Thoracic aorta (tissue), 2 donors: ENCODE measurements at places on chromosomes 5 and 9.

DNA sequence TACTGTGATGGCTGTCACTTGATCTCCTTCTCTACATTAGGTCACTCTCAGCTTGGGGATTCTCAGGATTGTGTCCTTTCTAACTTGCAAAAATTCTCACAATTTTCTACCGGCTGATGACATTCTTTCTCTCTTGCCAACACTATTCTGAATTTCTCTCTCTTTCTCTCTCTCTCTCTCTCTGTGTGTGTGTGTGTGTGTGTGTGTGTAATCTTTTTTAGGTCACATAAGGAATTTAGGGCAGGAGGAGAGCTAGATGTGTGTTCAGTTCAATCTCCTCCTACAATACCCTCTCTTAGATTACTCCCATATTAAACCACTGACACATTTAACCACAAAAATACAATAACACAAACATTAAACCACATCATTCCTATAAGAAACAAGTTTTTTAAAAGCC lies 242.3 kb upstream of the NREP start:
- DNase-seq: no peak

- no peak for DNase-seq
Measured at GRCh38 chr9:87379300-87379699, 118.4 kb upstream of the DAPK1 start.

- no peak for DNase-seq
Measured at GRCh38 chr5:158139161-158139560, 280.2 kb upstream of the CLINT1 start.

GRCh38 chr5:37552770-37553719 lies 173.9 kb downstream of the WDR70 start:
- DNase-seq: no peak
